ENCODE measurements at places on chromosomes 2 and 18.

DNA sequence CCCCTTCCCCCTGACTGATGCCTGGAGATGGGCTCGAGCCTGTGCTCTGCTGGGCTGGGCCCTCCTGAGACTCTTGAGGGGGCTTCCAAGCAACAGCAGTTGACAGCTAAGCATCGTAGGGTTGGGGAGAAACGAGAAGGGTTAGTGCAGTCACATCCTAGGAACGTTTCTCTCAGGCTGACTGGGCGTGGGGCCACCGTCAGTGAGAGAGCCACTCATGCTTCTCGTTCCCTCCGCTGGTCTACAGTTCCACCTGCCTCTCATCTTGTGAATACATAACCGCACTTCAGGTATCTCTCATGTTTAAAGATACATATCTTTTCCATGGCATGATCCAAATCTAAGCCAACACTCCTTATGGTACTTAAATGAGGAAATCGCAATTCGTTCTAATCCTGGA, 66.4 kb downstream of the TRAPPC12 start:
- DNase-seq, result no peak

DNA sequence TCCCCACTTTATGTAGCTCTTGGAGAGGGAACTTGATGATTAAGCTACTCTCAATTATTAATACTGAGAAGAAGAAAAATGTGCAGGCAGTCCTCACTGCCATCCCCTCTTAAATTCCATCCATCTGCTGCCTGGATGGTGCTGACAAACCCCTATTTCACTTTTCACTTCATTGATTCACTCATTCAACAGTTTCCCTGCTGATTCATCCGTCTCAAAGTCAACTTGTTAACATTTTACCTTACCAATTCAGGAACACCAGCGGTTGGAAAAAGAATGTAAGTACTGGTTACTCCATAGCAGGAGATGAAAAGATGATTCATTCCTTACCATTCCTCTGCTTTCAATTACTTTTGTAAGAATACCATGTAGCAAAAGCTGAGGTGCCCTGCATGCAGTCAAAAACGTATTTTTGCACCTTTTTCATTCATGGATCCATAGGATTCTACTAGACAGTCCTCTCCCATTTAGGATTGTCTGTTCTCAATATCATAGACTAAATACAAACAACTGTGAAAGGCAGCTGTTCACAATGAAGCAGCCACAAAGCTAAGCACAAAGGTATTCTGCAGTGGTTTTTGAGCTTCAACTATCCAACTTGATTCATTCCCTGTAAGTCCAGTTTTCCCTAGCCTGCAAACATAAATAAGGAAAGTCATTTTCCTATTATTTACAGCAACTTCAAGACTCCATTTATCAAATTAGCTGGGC, 262.0 kb downstream of the MREG start:
- DNase-seq, result no peak

- no peak for DNase-seq
These were observed 9.1 kb downstream of the ASAP2 start for GRCh38 chr2:9215680-9216079.

DNA sequence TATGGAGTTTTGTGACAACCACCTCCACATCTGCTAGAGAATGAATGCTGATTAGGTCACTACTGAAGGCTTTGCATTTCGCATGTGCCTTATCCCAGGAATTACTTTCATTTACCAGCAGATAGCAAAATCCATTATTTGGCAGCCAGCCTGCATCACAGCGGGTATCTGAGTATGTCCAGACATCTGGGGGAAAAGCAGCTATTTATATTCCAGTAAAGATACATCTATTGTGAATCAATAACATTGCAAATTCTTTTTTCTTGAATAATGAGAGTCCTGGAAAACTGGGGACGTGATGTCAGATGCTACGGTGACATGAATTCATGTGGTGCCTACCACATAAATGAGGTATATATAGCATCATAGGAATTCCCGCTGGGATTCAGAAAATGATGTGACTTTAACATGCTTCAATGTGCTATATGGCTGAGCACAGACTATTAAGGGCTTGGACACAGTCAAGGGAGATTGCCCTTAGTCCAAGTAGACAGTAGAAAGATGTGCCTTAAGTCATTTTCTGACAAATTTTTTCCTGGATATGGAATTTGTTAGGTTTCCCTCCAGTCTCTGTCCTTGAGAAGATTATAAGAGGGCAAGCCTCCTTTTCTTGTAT, 84.2 kb upstream of the CD302 start:
- no peak for DNase-seq

DNA sequence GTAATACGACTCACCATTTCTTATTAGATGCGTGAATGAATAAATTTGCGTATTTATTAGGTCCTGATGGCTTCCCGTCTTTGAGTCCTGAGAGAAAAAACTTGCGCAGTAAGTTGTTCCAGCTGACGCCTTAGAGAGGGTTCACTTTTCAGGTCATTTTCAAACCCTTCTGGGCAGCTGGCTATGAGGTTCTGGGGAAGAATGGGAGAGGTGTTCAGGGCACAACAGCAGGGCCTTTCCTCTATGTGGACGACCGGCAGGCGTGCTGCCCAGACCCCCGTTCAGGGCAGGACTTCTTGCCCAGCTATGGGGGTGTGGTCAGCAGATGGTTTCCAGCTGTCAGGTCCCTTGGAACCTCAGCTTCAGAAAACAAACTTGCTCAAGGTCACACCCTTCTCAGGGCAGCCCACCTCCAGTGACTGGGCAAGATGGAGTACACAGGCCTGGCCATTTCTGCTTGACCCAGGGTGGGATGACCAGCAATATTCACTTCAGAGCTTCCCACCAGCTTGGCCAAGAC, 61.1 kb upstream of the TNP1 start:
- no peak for DNase-seq

DNA sequence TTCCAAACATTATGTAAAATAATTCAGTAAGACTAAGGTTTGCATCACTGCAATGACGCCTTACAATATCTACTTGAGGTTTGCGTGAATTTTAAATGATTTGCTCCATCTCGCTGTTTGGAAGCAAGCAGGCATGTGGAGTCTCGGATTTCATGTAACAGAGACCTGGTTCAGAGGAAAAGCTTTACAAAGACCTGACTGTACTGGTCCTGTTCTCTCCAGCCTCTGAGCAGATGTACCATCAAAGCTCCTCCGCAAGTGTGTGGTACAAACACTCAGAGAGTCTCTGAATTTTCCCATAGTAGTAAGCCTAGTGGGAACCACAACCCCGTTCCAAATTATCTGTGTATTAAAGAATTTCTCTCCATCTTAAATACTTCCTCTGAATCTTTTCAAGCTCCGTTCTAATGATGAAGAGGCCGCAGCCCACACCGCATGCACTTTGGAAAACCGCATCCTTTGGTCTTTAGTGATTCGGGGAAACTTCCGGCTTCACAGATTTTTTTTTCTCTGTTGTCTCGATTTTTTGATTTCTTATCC, 728.1 kb upstream of the SOX11 start:
- no peak for DNase-seq

GRCh38 chr2:226338825-226339224, 460.8 kb downstream of the IRS1 start:
- DNase-seq, result no peak

- no peak for DNase-seq
These were observed 38.7 kb downstream of the KCNE4 start for GRCh38 chr2:223090540-223091235.

- DNase-seq, result no peak
These were observed 10.5 kb downstream of the LIMS2 start for GRCh38 chr2:127664895-127665225.

- no peak for DNase-seq
These were observed 85.6 kb upstream of the SPOPL start for GRCh38 chr2:138415985-138416384.

- no peak for DNase-seq
These were observed 1.5 kb downstream of the IER3IP1 start for GRCh38 chr18:47174545-47175116.

- no peak for DNase-seq
These were observed 143.9 kb upstream of the LTBP1 start for GRCh38 chr2:32802877-32803276.

DNA sequence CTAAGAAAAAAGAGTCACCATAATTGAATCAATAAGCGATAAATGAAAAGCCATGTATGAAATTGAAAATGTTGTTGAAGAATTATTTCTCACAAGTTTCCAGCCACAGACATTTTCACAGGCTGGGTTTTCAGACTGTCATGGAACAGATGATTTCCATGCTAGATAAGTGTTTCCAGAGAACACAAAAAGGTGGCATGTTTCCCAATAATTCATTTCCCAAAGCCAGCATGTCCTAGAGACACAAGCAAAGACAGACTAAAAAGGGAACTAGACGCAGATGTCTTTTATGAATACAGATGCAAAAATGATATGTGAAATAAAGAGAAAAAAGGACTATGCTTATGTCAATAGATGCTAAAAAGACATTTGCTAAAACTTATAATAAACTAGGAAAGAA, 255.1 kb downstream of the EIPR1 start:
- DNase-seq, result no peak

DNA sequence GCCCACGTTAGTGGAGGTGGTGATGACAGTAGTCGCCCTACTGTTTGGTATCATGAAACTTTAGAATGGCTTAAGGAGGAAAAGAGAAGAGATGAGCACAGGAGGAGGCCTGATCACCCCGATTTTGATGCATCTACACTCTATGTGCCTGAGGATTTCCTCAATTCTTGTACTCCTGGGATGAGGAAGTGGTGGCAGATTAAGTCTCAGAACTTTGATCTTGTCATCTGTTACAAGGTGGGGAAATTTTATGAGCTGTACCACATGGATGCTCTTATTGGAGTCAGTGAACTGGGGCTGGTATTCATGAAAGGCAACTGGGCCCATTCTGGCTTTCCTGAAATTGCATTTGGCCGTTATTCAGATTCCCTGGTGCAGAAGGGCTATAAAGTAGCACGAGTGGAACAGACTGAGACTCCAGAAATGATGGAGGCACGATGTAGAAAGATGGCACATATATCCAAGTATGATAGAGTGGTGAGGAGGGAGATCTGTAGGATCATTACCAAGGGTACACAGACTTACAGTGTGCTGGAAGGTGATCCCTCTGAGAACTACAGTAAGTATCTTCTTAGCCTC, 16.2 kb downstream of the MSH6 start:
- DNase-seq, result no peak

DNA sequence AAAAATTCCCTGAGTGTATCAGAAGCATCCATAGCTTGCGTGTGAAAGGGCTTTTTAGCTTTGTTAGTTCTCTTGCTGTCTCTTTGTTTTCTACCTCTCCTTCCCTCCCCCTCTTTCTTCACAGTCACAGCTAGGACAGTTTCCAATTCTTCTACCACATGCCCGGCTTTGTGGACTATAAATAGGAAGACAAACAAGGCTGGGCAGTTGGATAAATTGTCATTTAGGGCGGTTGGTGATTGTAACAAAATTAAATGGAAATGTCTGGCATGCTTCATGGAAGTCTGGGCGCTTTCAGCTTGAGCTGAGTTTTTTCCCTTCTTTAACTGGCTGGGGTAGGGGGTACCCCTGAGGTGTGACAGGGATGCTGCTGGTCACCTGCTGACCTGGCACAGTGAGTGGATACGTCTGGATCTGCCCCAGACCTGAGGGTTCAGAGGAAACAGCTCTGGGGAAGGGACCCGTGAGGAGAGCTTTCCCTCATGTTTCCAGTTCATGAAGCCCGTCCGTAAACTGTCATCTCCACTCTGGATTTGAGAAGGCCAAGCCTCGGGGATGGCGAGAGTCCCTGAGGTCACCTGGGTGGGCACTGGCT, 29.0 kb upstream of the GIGYF2 start:
- DNase-seq, result no peak

DNA sequence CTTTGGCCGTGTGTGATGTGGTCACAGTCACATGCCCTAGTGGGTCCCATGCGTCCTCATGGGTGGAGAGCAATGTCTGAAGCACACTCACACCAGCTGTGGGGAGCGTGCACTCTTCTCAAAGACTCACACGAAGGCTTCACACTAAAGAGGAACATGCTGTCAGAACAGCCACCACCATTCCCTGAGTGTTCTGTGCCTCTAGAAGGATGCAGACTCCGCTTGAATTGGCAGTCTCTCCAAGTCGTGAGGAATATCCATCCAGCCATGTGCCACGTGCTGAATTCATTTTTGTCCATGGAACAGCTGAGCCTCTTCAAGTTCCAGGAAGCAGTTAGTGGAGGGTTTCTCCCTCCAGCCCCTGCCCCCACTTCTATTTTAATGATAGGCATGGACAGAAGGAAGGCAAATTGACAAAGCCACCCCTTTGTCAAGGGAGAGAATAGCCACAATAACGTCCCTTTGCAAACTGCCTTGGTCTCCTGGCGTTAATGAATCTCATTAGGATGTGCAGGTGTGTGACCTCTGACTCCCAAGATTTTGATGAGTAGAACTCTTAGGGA, 464.3 kb upstream of the ID2 start:
- no peak for DNase-seq

DNA sequence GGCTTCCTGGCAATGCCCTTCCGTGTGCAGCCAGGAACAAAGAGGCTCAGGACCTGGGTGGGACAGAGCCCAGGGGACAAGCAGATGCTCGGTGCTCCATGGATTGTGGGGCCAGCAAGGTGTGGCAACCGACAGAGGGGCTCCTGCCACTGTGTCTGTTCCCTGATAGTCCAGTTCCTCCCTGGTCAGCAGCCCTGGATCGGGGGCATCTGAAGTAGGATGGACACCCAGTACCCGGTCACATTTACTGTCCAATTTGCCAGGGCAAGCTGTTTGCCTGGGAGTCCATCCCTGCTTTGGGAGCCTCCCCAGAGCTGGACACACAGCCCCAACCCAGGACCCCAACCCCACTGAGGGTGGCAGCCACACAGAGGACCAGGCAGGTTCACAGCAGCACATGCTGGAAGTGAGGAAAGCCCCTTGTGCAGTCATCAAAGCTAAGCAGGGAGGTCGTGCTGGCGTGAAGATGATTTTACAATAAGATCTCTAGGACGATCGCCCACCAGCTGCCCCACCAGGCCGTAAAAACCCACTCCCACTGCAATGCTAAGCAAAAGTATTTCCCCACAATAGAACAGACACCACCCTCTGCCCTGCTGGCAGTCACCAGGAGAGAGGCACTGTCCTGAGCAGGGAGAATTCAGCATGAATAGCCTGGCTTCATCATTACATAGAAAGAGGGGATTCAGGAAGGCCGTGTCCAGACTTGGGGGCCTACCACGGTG, 141.7 kb downstream of the NDUFA10 start:
- no peak for DNase-seq

- DNase-seq, result no peak
These were observed 64.1 kb upstream of the RAB6C start for GRCh38 chr2:129915303-129915840.

GRCh38 chr2:239544918-239545465, 144.2 kb upstream of the HDAC4 start:
- no peak for DNase-seq

GRCh38 chr2:105649534-105649933, 95.2 kb upstream of the NCK2 start:
- no peak for DNase-seq

- DNase-seq, result no peak
These were observed 9.4 kb downstream of the GPR39 start for GRCh38 chr2:132426033-132426432.

- DNase-seq, result no peak
These were observed 6.4 kb upstream of the IL1RL1 start for GRCh38 chr2:102304711-102305611.

- DNase-seq, result no peak
These were observed 89.7 kb downstream of the LRP1B start for GRCh38 chr2:142041105-142041504.

Measured in stimulated activated CD4-positive, alpha-beta T cell treated with anti-CD3 and anti-CD28 coated beads, Interleukin-15, amount 100 ng/mL, for 1 hour (primary cell).